ENCODE measurements at places on chromosomes 4 and X.

- no peak for DNase-seq
Measured at GRCh38 chr4:69951602-69952001, 13.9 kb downstream of the CSN2 start.

DNA sequence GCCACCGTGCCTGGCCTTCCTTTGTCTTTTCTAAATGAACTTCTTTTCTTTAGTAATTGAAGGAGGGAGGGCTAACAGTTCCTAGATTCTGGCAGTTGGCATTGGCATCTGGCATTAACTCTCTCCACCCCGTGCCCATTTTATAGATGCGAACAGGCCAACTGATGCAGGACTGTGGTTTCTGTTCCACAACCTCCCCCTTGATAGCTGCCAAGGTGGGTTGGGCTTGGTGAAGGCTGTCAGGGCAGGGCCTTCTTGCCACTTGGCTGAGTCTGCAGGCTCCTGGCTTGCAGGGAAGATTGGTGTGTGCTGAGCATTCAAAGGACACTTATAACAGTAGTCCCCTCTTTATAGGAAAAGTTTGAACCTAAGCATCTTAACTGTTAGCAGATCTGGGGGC lies 4.3 kb downstream of the SOWAHD start:
- no peak for DNase-seq

- no peak for DNase-seq
Measured at GRCh38 chr4:76749355-76749754, 148.6 kb downstream of the SOWAHB start.

- no peak for DNase-seq
Measured at GRCh38 chr4:6732441-6733357, 16.7 kb downstream of the BLOC1S4 start.
